ENCODE measurements at places on chromosomes 4 and X.

DNA sequence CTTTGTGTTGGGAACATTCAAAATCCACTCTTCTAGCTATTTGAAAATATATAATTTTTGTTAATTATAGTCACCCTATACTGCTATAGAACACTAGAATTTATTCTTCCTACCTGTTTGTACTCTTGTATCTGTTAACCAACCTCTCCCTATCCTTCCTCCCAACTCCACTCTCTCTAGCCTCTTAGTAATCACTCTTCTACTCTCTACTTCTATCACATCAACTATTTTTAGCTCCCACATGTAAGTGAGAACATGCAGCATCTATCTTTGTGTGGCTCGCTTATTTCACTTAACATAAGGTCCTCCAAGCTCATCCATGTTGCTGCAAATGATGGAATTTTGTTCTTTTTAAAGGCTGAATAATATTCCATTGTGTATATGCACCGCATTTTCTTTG is 537.3 kb downstream of the MID1IP1 start:
- DNase-seq: no peak

GRCh38 chr4:86688026-86688425 is 93.9 kb downstream of the PTPN13 start:
- no peak for DNase-seq

DNA sequence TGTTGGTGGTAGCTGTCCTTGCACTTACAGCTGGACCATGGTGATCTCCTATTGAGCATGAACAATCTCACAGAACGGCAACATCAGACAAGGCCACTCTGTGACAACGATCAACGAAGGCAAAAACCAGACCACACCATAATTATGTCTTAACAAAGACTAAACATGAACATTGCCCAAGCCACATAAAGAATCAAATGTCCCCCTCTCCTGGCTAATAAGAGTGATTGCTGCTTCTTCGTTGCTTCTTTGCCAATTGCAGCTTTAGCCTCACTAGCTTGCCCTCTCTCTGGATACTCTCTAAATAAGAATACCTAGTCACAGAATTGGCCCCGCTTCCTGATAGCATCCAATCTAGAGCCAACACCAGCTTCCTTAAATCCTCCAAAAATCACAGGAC is 41.5 kb upstream of the PGRMC1 start:
- peak; percentile 20 for DNase-seq

DNA sequence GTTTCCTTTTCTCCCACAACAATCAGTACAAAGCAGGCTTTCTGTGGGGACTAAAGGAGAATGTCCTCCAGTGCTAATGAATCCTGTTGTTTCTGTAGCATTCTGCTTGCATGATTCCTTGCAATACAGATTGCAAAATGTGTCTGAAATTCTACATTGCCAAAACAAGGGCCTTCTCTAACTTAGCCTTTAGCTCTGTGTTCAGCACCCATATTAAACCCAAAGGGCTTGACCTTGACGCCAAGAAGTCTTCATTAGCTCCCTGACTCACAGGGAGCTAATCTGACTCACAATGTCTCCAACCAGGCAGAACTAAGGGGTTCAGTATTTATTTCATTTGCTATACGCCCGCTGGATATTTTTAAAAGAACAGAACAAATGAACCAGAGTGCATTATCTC is 241.4 kb upstream of the CLNK start:
- peak; percentile 88 for DNase-seq

DNA sequence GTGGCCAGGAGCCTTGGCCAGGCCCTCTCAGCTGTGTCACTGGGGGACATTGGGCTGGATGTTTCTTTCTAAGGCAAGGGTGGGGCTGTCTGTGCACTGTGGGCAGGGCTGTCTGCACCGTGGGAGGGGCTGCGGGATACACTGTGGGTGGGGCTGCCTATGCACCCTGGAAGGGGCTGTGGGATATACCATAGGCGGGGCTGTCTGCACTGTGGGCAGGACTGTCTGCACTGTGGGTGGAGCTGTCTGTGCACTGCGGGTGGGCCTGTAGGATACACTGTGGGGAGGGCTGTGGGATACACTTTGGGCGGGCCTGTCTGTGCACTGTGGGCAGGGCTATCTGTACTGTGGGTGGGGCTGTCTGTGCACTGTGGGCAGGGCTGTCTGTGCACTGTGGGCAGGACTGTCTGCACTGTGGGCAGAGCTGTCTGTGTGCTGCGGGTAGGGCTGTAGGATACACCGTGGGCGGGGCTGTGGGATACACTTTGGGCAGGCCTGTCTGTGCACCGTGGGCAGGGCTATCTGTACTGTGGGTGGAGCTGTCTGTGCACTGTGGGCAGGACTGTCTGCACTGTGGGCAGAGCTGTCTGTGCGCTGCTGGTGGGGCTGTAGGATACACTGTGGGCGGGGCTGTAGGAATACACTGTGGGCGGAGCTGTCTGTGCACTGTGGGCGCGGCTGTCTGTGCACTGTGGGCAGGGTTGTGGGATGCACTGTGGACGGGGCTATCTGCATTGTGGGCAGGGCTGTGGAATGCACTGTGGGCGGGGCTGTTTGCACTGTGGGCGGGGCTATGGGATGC is 31.1 kb downstream of the ACOX3 start:
- no peak for DNase-seq

DNA sequence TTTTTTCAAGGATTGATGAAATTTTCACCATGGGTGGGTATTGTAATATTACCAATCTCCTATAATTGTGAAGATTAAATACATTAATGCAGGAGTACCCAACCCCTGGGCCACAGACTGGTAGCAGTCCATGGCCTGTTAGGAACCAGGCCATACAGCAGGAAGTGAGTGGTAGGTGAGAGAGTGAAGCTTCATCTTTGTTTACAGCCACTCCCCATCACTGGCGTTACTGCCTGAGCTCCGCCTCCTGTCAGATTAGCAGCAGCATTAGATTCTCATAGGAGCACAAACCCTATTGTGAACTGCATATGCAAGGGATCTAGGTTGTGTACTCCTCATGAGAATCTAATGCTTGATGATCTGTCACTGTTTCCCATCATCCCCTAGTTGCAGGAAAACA is 15.1 kb downstream of the RAPGEF2 start:
- DNase-seq: no peak

DNA sequence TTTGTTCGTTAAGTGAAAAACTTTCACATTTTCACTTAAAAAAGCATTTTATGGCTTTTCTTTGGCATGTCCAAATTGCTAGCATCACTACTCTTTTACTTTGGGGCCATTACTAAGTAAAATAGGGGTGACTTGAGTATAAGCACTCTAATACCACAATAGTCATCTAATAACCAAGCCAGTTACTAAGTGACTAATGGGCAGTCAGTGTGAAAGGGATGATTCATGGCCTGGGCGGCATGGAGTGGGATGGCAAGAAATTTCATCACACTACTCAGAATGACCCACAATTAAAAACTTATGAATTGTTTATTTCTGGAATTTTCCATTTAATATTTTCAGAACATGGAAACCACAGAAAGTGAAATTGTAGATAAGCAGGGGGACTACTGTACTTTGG is 60.9 kb downstream of the BMP15 start:
- peak; percentile 0 for DNase-seq

- DNase-seq: no peak
Measured at GRCh38 chrX:24317567-24317966, 3.7 kb upstream of the SUPT20HL2 start.
